CD4-positive, alpha-beta T cell (primary cell): ENCODE measurements at places on chromosomes 13 and 19.
A peak's percentile ranks its signal among the peaks of the same experiment; 100 is the strongest.

- peaks cover 41% of the 10 kb centered on the region for H3K4me1 ChIP-seq
- DNase-seq = no peak
- H3K4me3 ChIP-seq = no peak overlapping the region
- no peaks in the 10 kb centered on the region for H3K27me3 ChIP-seq
These were observed 6.2 kb downstream of the ARID3A start for GRCh38 chr19:931860-932647.

GRCh38 chr19:4390567-4391305 is 9.6 kb downstream of the SH3GL1 start:
- H3K36me3 ChIP-seq = peaks cover 44% of the 10 kb centered on the region
- no peak for DNase-seq
- H3K4me3 ChIP-seq = no peak overlapping the region
- no peaks in the 10 kb centered on the region for H3K27me3 ChIP-seq
- H3K4me1 ChIP-seq = peaks cover 55% of the 10 kb centered on the region
- H3K27ac ChIP-seq = peak overlapping the region; percentile 15

GRCh38 chr13:28338006-28338574 is 156.8 kb downstream of the FLT1 start:
- no peak overlapping the region for H3K4me3 ChIP-seq
- H3K27ac ChIP-seq = no peak overlapping the region
- DNase-seq = no peak
- no peaks in the 10 kb centered on the region for H3K27me3 ChIP-seq

GRCh38 chr13:94160875-94161274 is 318.6 kb downstream of the DCT start:
- H3K4me1 ChIP-seq = no peaks in the 10 kb centered on the region
- no peak overlapping the region for H3K27ac ChIP-seq
- H3K27me3 ChIP-seq = no peaks in the 10 kb centered on the region
- no peak for DNase-seq
- no peak overlapping the region for H3K4me3 ChIP-seq
